ENCODE measurements at places on chromosomes 7 and 10.

- DNase-seq: no peak
- no peak overlapping the region for H3K4me3 ChIP-seq
- H3K27ac ChIP-seq: no peak overlapping the region
- no peaks in the 10 kb centered on the region for H3K4me1 ChIP-seq
These were observed 152.8 kb downstream of the ZNF248 start for GRCh38 chr10:37704566-37704965.

- no peaks in the 10 kb centered on the region for H3K36me3 ChIP-seq
- H3K27ac ChIP-seq: no peak overlapping the region
- DNase-seq: no peak
These were observed 3.5 kb upstream of the GNGT1 start for GRCh38 chr7:93902777-93903423.

DNA sequence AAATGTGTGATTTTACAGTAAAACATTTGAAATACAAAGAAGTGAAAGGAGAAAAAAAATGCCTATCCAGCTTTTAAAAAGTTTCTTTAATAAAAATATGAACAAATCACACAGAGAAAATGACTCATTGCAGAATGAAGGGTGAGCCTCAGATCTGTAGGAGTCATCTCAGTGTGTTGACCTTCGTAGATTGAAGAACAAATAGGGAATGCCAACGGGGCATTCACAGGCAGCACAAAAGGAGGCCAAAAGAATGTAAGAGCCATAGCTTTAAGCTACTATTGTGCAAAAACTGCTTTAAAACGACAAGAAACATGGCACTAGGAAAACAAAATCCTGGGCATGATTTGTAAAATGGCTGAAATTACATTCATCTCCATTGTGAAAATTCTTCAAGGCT lies 782.7 kb upstream of the CELF2 start:
- peaks cover 8% of the 10 kb centered on the region for H3K27me3 ChIP-seq
- H3K4me1 ChIP-seq: no peaks in the 10 kb centered on the region
- no peaks in the 10 kb centered on the region for H3K36me3 ChIP-seq
- H3K27ac ChIP-seq: no peak overlapping the region

DNA sequence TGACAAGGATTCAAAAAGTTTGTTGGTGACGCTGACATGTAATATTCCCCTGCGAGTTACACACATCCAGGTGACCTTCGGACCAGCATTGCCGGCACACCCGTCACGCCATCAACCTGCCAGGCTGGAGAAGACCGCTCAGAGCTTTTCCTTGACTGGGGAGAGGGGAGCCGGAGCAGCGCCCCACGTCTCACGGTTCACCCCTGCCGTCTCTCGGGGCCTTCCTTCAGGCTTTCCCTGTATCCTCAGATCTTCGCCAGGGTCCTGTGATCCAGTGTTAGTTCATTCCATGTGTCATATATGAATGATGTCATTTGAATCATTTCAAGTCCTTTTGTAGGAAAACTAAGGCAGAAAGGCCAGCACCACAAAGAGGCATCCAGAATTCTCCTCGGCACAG lies 127.8 kb downstream of the MGMT start:
- no peaks in the 10 kb centered on the region for H3K4me1 ChIP-seq
- H3K36me3 ChIP-seq: peaks cover 73% of the 10 kb centered on the region
- H3K27ac ChIP-seq: no peak overlapping the region
- no peaks in the 10 kb centered on the region for H3K27me3 ChIP-seq
- no peak for DNase-seq

DNA sequence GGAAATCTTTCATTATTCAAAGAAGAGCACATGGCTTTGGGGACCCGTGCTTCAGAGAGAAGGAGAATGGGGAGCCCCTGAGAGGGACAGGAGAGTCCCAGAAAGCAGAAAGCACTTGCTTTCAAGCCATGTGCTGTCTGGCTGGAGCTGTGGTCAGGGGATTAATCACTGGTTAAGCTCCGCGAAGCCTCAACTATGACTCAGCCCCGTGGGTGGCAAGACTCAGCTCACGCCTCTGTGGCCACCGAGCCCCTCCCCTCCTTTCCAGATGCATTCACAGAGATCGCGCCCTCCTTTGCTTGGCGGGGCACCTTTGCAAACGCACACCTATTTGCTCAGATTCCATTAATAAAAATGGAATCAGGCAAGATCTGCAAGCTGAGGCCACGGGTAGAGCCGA lies 202.9 kb upstream of the TCERG1L start:
- H3K36me3 ChIP-seq: no peaks in the 10 kb centered on the region
- H3K4me3 ChIP-seq: no peak overlapping the region

DNA sequence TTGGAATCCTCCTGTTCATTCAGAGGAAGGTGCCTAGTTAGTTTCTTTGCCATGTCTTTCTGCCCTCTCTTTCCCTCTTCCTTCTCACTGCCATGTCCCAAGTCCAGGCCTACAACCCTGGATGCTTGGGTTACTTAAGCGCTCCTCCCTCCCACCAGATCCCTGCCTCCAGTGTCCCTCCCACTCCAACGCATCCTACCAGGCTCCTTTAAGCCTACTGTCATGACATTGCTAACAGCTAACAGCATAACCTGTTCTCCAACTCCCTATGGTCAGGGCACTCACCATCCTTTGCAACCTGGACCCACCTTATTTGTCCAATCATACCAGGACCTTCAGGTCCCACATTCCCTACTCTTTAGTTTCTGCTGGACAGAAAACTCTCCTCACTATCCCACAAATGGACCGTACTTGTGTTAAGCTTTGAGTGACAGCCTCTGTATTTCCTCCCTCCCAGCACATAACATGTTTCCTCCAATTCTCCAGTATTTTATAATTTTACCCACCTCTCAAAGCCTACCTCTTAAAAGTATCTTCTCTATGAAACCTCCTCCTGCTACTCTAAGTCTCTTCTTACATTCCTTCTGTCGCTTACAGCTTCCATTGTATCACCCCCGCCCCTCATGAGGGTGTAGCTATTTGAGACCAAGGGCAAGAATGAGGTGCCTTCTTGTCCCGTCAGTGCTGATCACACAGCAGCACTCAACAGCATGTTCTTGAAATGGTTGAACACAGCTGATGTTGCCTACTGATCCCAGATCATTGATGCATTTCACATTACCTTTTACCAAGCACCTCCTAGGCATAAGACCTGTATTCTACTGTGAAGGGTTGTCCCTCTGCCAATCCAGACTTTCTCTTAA lies 1.7 kb downstream of the BLNK start:
- no peak for DNase-seq
- H3K27ac ChIP-seq: no peak overlapping the region
- H3K4me3 ChIP-seq: peak overlapping the region; percentile 51
- peaks cover 6% of the 10 kb centered on the region for H3K4me1 ChIP-seq
- H3K36me3 ChIP-seq: no peaks in the 10 kb centered on the region

- H3K27me3 ChIP-seq: no peaks in the 10 kb centered on the region
- DNase-seq: no peak
- H3K36me3 ChIP-seq: no peaks in the 10 kb centered on the region
These were observed 213.3 kb downstream of the MDFIC start for GRCh38 chr7:115135146-115135545.

DNA sequence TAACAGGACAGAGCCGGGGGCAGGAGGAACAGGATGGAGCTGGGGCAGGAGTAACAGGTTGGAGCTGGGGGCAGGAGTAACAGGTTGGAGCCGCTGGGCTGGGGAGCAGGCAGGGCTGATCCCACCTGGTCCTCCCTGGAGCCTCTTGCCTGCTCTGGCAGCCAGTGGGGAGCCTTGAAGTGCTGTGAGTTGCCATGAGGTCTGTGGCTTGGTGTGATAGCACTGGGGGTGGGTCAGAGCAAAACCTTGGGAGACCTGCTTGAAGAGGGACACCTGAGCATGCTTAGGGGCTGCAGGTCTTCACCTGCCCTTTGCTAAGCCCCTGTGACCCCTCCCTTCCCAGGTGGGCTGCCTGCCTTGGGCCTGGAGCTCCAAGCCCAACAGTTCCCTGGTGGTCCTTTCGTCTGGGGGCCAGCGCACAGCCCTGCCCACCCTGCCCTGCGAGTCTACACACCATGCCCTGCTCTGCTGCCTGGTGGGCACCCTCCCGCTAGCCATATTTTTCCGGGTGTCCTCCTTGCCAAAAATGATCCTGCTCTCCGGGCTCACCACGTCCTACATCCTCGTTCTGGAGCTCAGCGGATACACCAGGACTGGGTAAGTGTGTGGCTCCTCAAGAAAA lies 111.6 kb downstream of the ADCY1 start:
- H3K27me3 ChIP-seq: peaks cover 4% of the 10 kb centered on the region
- no peaks in the 10 kb centered on the region for H3K36me3 ChIP-seq
- no peak overlapping the region for H3K4me3 ChIP-seq
- H3K27ac ChIP-seq: no peak overlapping the region
- no peak for DNase-seq

DNA sequence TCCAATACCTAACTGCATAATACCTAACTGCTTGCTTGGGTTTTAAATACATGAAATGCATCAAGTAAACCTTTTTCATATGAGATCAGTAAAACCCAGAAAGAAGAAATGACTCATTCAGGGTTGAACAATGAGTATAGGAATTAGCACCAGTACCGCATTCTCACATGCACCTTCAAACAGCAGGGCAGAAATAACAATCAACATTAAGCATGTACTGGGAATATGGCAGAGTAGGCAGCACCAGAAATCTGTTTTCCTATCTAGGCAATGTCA lies 850.3 kb upstream of the SORCS1 start:
- H3K27me3 ChIP-seq: no peaks in the 10 kb centered on the region
- no peaks in the 10 kb centered on the region for H3K36me3 ChIP-seq
- DNase-seq: no peak
- no peak overlapping the region for H3K4me3 ChIP-seq

GRCh38 chr10:11104772-11105675 lies 87.4 kb downstream of the CELF2 start:
- H3K36me3 ChIP-seq: no peaks in the 10 kb centered on the region
- peaks cover 14% of the 10 kb centered on the region for H3K4me1 ChIP-seq
- no peak overlapping the region for H3K27ac ChIP-seq
- H3K27me3 ChIP-seq: no peaks in the 10 kb centered on the region

DNA sequence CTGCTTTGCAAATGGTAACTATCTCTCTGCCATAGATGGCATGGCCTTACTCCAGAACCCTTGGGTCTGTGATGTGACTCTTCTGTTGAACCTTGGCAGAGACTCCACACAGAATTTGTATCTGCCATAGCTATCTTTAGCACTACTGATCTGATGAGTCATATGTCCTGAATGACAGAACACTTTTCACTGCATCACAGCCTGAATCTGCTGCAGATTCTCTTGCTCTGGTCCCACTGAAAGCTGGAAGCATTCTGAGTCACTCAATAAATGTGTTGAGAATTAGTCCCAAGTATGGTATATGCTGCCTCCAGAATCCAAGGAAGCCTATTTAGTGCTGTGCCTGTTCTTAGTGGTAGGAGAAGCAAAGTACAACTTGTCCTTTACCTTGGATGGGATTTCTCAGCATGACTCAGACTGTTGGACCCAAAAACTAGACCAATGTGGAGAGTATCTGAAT lies 39.5 kb upstream of the ANKRD1 start:
- peaks cover 3% of the 10 kb centered on the region for H3K4me1 ChIP-seq
- no peak overlapping the region for H3K4me3 ChIP-seq
- DNase-seq: no peak

- no peaks in the 10 kb centered on the region for H3K36me3 ChIP-seq
- H3K4me3 ChIP-seq: no peak overlapping the region
- H3K27me3 ChIP-seq: no peaks in the 10 kb centered on the region
- H3K4me1 ChIP-seq: no peaks in the 10 kb centered on the region
- H3K27ac ChIP-seq: no peak overlapping the region
These were observed 138.9 kb downstream of the PKD1L1 start for GRCh38 chr7:47809387-47809786.

Measured in activated naive CD8-positive, alpha-beta T cell treated with anti-CD3 and anti-CD28 coated beads for 36 hours (primary cell).